ENCODE measurements at places on chromosomes 2 and 18. TPM values are rescaled to one million over a fixed set of nuclear protein-coding genes. Genes with fewer than 3 reads are reported as not detected.

GDF7 gene
- 9.3 TPM for total RNA-seq

KLF7 gene
- 35.8 TPM for total RNA-seq

AGFG1 gene
- total RNA-seq, result 53.3 TPM

CCDC141 gene
- total RNA-seq, result 2.0 TPM

ALPP gene
- total RNA-seq, result not detected

LYG2 gene
- not detected for total RNA-seq

PROKR1 gene
- total RNA-seq, result not detected

IL36B gene
- not detected for total RNA-seq

TTN gene
- 2.0 TPM for total RNA-seq

ANKRD36B gene
- total RNA-seq, result 53.0 TPM

SLC16A14 gene
- total RNA-seq, result 9.8 TPM

ZSWIM2 gene
- not detected for total RNA-seq

ELOA2 gene
- not detected for total RNA-seq

KCNG3 gene
- 0.74 TPM for total RNA-seq

IFIH1 gene
- 12.3 TPM for total RNA-seq
